ENCODE measurements at places on chromosomes 5 and 9.

GRCh38 chr9:14479163-14479560 is 165.2 kb upstream of the NFIB start:
- no peak for DNase-seq

- no peak for DNase-seq
Measured at GRCh38 chr9:95826183-95826838, 49.2 kb upstream of the ERCC6L2 start.

DNA sequence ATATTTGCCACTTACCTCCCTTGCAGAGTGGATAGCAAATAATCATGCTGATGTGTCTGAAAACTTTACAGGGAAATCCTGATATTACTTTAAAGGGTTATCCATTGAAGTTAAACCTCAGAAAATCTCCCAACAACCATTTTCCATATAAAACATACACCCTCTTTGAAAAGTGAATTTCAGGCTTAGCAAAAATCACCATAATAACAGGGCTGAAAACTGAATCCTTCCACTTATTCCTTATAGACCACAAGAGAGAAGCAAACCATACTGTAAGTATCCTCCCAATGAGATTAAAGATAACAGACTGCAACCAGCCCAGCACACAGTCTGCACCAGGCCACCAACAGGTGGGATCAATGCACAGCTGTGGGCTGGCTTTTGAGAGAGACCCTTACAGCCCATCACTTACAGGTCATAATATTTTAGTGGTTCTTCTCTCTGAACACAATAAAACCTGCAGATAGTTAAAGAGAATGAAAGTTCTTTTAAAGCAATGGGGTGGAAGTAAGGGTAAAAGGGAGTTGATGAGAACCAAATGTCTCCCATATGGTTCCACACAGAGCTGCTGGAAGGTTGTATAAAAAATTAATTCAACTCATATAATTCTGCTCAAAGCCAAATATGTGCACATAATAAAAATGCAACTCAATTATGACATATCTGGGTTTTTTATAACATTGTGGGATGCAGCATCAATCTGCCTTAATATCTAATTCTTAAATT is 376.2 kb upstream of the GRAMD2B start:
- DNase-seq = no peak

GRCh38 chr9:134617246-134617645 is 24.4 kb upstream of the COL5A1 start:
- DNase-seq = no peak

DNA sequence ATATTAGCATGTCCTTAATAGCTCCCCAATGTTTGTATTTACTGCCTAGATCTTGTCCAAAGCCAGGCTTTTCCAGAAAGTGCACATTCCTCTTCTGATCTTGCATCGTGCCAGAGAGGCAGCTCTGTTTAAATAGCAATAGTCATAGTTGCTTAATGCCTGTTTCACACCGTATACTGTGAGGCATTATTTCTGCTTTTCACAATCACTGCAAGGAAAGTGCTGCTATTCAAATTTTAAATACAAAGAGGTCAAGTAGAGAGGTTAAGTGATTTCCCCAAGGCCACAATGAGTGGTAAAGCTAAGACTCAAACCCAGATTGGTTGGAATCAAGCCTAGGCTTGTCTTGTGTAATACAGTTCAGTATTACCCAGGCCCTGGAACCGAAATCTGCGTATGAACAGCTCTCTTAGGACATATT is 153.6 kb downstream of the SNX18 start:
- no peak for DNase-seq

GRCh38 chr9:136666372-136667213 is 3.9 kb downstream of the EGFL7 start:
- no peak for DNase-seq

GRCh38 chr9:138117836-138118235 is 240.3 kb downstream of the CACNA1B start:
- no peak for DNase-seq

GRCh38 chr9:113042884-113043657 is 13.5 kb downstream of the ZFP37 start:
- DNase-seq = peak; percentile 1

DNA sequence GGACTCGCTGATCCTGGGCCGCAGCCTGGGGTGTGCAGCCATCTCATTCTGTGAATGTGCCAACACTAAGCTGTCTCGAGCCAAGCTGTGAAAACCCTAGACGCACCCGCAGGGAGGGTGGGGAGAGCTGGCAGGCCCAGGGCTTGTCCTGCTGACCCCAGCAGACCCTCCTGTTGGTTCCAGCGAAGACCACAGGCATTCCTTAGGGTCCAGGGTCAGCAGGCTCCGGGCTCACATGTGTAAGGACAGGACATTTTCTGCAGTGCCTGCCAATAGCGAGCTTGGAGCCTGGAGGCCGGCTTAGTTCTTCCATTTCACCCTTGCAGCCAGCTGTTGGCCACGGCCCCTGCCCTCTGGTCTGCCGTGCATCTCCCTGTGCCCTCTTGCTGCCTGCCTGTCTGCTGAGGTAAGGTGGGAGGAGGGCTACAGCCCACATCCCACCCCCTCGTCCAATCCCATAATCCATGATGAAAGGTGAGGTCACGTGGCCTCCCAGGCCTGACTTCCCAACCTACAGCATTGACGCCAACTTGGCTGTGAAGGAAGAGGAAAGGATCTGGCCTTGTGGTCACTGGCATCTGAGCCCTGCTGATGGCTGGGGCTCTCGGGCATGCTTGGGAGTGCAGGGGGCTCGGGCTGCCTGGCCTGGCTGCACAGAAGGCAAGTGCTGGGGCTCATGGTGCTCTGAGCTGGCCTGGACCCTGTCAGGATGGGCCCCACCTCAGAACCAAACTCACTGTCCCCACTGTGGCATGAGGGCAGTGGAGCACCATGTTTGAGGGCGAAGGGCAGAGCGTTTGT is 19.9 kb downstream of the PTGES2 start:
- DNase-seq = no peak

DNA sequence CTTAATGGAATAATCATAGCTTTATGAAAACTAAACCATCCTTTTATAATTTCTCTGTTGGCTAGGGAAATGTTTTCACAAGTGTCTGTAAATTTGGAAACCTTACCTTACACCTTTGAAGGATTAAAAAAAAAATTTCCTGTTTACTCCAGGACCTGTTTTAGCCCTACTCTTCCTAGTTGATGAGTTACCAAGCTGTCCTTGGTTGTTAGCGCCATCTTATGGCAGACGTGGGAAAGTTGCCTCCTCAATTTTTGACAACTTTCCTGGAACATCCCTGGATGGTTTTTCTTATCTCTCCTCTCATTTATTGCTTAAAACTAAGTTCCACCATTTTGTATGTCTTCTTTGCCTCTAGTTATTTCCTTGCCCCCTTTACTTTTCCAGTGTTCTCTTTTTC is 25.7 kb downstream of the ZSWIM6 start:
- no peak for DNase-seq

- no peak for DNase-seq
Measured at GRCh38 chr9:69816735-69817134, 3.9 kb upstream of the CFAP95 start.

- no peak for DNase-seq
Measured at GRCh38 chr5:83363111-83363885, 108.2 kb upstream of the VCAN start.

- DNase-seq = no peak
Measured at GRCh38 chr9:68974901-68975300, 39.0 kb downstream of the PRKACG start.

- no peak for DNase-seq
Measured at GRCh38 chr5:164876793-164877192, 1371.4 kb downstream of the MAT2B start.

DNA sequence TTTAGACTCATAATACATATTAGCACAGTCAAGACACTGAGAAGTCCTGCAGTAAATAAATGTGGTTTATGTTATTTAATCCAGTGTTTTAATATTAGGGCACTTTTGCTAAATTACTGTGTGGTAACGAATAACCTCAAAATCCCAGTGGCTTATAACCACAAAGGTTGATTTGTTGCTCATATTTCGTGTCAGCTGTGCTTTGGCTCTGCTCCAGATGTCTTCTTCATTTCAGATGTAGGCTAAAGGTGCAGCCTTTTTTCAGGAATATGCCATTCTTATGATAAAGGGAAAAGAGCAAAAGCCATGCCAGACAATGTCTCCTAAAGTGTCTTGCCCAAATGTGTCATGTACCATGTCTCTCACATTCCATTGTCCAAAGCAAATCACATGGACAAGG is 144.8 kb downstream of the BRINP1 start:
- DNase-seq = no peak

DNA sequence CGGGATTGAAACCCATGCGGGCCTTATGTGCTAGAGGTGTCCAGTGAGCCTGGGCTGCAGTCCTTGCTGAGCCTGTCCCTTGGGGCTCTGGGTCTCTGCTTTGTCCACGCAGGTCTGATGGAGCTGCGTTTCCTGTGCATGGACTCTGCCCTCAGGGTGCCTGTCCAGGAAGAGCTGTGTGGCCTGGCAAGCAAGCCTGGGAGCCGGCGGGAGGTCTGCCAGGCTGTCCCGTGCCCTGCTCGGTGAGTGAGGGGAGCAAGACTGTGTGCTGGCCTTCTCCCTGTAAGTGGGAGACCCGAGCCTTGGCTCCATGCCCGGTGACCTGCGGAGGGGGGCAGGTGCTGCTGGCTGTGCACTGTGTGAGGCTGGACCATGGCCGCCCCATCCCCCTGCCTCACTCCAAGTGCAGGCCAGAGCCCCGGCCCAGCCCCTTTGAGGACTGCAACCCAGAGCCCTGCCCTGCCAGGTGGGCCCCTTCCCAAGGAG is 11.2 kb upstream of the CACFD1 start:
- DNase-seq = no peak

GRCh38 chr9:21141427-21141882 is at the start of gene IFNW1:
IFNW1 (minus strand) TSS chr9:21141832; CDS start chr9:21141570, 262 bp downstream.
- no peak for DNase-seq

DNA sequence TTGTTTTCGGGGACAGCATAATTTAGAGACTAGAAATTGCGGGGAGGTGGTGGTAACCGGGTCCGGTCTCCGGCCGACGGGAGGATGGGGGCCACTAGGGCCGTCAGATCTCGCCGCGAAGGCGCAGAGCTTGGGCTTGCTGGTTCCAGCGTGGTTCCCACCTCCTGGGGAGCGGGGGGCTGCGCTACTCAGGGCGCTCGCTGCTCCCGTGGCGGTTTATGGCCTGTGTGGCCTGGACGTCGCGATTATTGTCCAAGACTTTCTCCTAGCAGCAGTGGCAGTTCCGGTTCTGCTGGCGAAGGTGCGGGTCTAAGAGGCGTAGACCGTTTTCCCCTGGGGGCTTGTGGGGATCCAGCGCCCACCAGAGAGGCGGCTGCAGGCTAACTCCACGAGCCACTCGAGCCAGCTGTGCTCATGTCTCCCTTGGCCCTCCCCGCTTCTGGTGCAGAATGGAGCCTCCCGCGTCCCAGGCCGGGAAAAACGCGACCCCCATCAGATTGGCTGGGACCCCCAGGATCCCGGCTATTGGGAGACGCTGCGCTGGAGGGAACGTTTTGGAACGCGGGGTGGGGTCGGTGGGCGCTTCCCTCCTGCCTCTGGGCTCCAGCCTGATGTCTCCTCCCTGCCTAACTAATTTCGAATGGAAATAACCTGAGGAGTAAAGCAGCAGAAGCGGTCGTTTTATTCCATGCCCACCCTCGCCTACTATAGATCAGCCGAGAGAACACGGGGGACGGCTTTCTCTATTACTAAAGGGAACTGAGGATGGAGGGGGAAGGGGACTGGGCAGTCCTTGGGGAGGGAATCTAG is 87.1 kb downstream of the ENTREP1 start:
- no peak for DNase-seq

- peak; percentile 56 for DNase-seq
Measured at GRCh38 chr9:94697972-94698581, 28.4 kb upstream of the AOPEP start.

DNA sequence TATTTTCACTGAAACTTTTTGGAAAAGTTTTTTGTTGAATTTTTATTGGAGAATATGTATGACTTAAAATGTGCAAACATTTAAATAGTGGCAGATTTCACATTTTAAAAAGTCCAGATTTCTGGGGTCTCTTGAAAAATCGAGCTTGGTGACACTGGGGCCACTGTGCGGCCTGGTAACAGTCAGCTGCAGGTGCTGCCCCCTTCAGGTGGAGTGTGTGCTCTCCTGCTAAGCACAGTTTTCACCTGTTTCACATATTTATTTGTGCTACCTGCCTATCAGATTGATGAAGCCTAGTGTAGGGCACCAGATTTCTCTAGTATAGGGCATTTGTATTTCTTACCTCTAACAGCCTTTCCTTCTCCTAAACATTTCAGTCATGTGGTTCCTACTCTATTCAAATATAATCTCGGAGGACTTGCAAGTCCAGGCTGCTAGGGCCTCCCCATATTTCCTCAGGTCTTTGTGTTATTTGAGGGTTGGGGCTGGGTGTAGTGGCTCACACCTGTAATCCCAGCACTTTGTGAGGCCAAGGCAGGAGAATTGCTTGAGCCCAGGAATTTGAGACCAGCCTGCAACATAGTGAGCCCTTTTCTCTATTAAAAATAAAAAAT is 95.8 kb upstream of the KLF9 start:
- DNase-seq = no peak

DNA sequence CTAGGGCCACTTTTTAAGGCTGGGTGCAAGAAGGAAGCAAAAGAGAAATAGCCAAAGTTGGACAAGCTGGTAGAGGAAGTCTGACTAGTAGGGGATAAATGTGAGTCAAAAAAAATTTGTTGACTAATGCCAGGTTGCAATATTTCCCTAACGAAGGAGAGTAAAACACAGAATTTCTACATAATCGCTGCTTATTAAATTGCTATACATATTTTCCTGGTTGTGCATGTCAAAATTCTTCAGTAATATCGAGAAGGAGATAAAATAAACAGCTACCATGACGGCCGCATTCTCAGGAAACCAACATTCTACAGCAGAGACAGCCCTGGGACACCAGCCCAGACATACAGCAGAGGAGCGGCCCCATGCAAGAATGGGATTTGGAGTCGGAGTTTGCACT is 148.3 kb downstream of the ESM1 start:
- DNase-seq = no peak

- no peak for DNase-seq
Measured at GRCh38 chr9:112789473-112789872, 38.9 kb downstream of the SNX30 start.

- DNase-seq = no peak
Measured at GRCh38 chr5:79689541-79690466, at the start of gene CMYA5. CMYA5 (plus strand) TSS chr5:79689836; CDS start chr5:79689908, 72 bp downstream.

- DNase-seq = no peak
Measured at GRCh38 chr9:115063058-115063845, 54.7 kb downstream of the TNC start.

- no peak for DNase-seq
Measured at GRCh38 chr9:106626936-106627335, 236.0 kb upstream of the ZNF462 start.

- DNase-seq = no peak
Measured at GRCh38 chr9:98795295-98795955, 930 bp downstream of the ANKS6 start.

DNA sequence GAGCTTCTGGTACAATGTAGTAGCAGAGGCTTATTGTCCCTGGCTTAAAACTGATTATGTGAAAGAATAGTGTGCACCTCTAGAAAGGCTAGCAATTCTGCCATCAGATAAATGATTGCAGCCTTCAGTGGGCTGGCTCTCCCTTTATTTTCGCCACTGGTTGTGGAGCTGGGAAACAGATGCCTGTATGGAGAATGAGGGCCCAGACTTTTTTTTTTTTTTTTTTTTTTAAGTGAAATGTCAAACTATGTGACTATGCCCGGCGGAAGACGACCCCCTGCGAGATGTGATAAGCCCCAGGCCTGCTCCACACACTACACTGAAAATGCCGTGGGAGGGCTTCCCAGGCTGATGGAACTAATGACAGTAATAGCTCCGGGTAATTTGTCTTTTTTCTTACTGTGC is 28.7 kb downstream of the ISL1 start:
- DNase-seq = no peak
